ENCODE measurements at places on chromosomes 4 and X. TPM values are rescaled to one million over a fixed set of nuclear protein-coding genes. Genes with fewer than 3 reads are reported as not detected.
A peak's percentile ranks its signal among the peaks of the same experiment; 100 is the strongest.

DNA sequence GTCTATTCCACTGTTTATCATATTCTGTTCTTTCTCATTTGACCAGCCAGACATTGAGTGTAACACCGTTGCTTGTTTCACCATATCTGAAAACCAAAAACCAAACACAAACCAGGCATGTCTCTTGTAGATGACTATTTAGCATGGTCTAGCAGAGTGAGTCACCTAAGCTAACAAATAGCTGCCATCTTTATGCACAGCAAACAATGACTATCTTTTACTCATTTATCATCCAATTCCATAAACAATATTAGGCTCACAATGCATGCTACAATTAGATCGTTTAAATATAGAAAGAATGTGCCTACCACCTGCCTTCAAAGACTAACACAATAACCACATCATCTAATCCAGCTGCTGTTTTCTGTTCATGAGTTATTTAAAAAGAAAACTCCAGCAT, 495.4 kb downstream of the PCDH19 start:
- no peaks in the 10 kb centered on the region for H3K4me1 ChIP-seq
- no peaks in the 10 kb centered on the region for H3K27me3 ChIP-seq
- H3K27ac ChIP-seq: no peak overlapping the region

- no peaks in the 10 kb centered on the region for H3K36me3 ChIP-seq
- H3K4me1 ChIP-seq: no peaks in the 10 kb centered on the region
- H3K4me3 ChIP-seq: no peak overlapping the region
These were observed 55.0 kb downstream of the PRDM5 start for GRCh38 chr4:120867506-120867905.

DNA sequence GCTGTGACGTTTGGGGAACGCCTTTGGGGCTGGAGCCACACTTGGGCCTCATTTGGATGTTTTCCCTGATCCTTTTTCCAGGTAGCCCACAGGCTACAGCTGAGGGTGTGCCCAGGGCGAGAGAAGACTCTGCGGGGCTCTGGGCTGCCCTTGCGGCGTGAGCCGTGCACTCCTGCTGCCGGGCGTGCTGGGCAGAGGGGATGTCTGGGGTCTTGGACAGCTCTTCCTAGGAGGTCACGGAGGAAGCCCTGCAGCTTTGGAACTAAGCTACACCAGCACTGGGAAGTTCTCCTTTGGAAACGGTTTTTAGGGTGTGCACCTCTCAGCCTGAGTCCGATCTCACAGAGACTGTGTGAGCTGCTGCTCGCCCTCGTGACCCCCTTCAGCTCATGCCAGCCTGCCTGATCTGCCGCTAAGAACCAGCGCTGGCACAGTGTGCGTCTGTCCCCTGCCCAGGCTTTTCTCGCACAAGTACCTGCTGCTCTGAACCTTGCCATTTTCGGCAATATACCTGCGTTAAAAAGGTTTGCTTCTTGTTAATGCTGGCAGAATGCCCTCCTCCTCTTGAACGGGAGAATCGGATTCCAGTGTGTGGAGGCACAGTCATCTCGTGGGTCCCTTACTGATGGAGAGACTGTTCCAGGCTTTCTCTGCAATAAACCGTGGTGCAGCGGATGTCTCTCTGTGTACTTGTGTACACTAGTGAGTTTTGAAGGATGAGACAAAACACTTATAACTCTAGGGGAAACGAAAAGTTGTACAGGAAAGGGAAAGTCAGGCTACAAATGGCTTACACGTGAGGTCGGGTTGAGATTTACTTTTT, 14.3 kb downstream of the MSANTD1 start:
- no peaks in the 10 kb centered on the region for H3K4me1 ChIP-seq
- peak; percentile 44 for DNase-seq
- no peaks in the 10 kb centered on the region for H3K36me3 ChIP-seq
- H3K4me3 ChIP-seq: no peak overlapping the region
- no peaks in the 10 kb centered on the region for H3K27me3 ChIP-seq

GRCh38 chr4:76738086-76738931, 159.6 kb downstream of the SOWAHB start:
- H3K36me3 ChIP-seq: no peaks in the 10 kb centered on the region
- peaks cover 50% of the 10 kb centered on the region for H3K4me1 ChIP-seq
- H3K4me3 ChIP-seq: no peak overlapping the region
- peak overlapping the region; percentile 87 for H3K27ac ChIP-seq

DNA sequence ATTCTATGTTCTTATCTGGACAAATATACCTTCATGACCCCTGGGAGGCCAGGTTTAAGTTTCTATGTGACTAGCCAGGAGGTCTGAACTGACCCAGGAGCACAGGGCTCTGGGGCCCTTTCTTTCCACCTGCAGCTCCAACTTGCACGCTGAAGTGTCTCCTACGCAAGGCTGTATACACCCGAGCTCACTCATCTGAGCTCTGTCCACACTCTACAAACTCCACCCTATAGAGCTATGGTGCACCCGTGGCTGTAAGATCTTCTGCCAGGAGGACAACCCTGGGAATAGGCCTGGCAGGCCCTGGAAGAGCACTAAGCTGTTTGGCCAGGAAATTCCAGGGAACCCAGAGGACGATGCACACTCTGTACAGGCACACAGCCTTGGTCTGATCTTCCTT, 60.6 kb upstream of the ATOH1 start:
- no peak for DNase-seq
- H3K27me3 ChIP-seq: no peaks in the 10 kb centered on the region
- H3K36me3 ChIP-seq: no peaks in the 10 kb centered on the region
- no peak overlapping the region for H3K27ac ChIP-seq
- no peak overlapping the region for H3K4me3 ChIP-seq

GRCh38 chr4:99180382-99181070, 36.4 kb upstream of the ADH4 start:
- no peak overlapping the region for H3K4me3 ChIP-seq
- peaks cover 23% of the 10 kb centered on the region for H3K4me1 ChIP-seq
- peak; percentile 79 for DNase-seq
- no peaks in the 10 kb centered on the region for H3K27me3 ChIP-seq
- peak overlapping the region; percentile 52 for H3K27ac ChIP-seq

- H3K36me3 ChIP-seq: no peaks in the 10 kb centered on the region
- H3K4me3 ChIP-seq: no peak overlapping the region
- no peaks in the 10 kb centered on the region for H3K4me1 ChIP-seq
- H3K27me3 ChIP-seq: no peaks in the 10 kb centered on the region
- no peak overlapping the region for H3K27ac ChIP-seq
- no peak for DNase-seq
These were observed 1263.5 kb downstream of the FAM133A start for GRCh38 chrX:94937491-94937890.

DNA sequence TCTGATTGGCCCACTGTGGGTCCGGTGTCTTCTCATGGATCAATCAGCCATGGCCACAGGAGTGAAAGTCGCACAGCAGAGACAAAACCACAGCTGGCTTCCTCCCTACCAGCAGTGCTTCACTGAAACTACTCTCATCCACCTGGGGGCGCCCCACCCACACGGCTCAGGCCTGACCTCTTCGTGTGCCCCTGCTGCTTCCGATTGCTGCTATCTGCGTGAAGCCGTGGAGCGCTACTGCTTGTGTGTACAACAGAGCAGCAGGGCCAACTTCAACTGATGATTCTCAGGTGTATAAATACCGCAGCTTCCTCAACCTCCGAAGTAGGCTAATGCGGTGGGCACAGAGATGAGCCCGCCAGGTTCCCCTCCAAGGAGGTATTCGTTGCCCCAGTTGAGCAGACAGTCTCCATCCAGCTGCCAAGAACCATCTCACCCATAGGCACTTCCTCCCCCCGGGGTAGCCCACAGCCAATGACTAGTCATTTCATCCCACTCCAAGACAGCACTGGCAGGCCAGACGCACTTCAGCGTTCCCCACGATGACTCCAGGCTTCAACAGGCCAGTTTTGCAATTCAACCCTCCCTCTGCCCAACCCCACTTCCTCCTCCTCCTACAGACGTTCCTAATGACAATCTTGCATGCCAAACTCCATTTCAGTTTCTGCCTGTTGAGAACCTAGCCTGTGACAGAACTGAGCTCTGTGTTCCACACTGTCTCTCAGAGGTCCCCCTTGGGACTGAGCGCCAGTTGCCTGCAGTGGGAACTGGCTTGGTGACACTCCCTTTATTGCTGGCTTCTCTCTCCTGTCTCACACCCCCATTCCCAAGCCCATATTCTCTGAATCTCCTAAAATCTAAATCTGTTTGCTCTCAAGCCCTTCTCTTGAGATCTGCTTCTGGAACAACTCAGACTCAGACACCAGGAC, 41.3 kb upstream of the ATP6AP2 start:
- peak; percentile 67 for DNase-seq
- H3K4me3 ChIP-seq: no peak overlapping the region
- no peak overlapping the region for H3K27ac ChIP-seq
- H3K27me3 ChIP-seq: no peaks in the 10 kb centered on the region

DNA sequence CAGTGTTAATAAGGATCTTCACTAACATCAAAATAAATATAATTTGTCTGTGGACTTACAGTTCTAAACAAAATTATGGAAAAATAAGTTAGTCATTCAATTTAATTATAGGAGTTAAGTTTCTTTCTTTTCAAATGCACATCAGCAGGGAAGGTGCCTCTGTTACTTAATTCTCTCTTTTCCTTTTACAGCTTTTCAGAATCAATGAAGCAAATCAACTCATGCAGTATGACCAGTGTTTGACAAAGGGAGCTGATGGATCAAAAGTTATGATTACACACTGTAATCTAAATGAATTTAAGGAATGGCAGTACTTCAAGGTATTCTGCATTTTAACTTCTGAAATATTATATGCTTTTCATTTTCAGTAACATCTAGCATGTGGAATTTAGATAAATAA, 15.9 kb downstream of the HMGB2 start:
- no peak overlapping the region for H3K27ac ChIP-seq
- H3K4me1 ChIP-seq: no peaks in the 10 kb centered on the region
- H3K4me3 ChIP-seq: no peak overlapping the region
- peaks cover 4% of the 10 kb centered on the region for H3K36me3 ChIP-seq
- H3K27me3 ChIP-seq: no peaks in the 10 kb centered on the region

- no peaks in the 10 kb centered on the region for H3K4me1 ChIP-seq
- H3K36me3 ChIP-seq: no peaks in the 10 kb centered on the region
- no peak overlapping the region for H3K27ac ChIP-seq
- no peak for DNase-seq
These were observed 224.1 kb upstream of the FGF16 start for GRCh38 chrX:77223046-77223445.

- H3K36me3 ChIP-seq: no peaks in the 10 kb centered on the region
- H3K4me3 ChIP-seq: no peak overlapping the region
- H3K27me3 ChIP-seq: no peaks in the 10 kb centered on the region
- H3K4me1 ChIP-seq: peaks cover 5% of the 10 kb centered on the region
- no peak for DNase-seq
These were observed 207.1 kb downstream of the PPP3CA start for GRCh38 chr4:101140228-101140627.

GRCh38 chr4:87977521-87978278, 2.2 kb downstream of the SPP1 start:
- DNase-seq: no peak
- H3K36me3 ChIP-seq: no peaks in the 10 kb centered on the region
- peaks cover 4% of the 10 kb centered on the region for H3K4me1 ChIP-seq
- no peak overlapping the region for H3K4me3 ChIP-seq
- no peak overlapping the region for H3K27ac ChIP-seq

DNA sequence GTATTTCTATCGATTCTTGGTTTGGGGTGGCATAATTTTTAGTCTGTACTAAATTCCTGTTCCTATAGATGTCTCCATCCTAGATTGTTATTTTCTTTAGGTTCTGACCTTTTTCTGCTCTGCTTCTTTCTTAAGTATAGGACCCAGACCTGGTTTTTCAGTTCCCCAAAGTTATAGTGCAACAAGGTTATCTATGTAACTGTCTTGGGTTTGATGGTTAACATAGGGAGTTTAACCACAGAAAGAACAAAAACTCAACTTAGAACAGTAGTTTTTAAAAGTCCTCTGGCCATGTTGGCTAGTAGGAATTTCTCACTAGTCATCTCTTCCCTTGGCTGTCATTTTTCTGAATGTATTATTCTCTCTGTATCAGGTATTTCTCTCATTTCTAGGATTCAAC, 38.8 kb upstream of the MAD2L1 start:
- no peak overlapping the region for H3K4me3 ChIP-seq
- DNase-seq: no peak
- no peaks in the 10 kb centered on the region for H3K36me3 ChIP-seq
- no peaks in the 10 kb centered on the region for H3K4me1 ChIP-seq
- H3K27me3 ChIP-seq: no peaks in the 10 kb centered on the region
- no peak overlapping the region for H3K27ac ChIP-seq

- H3K4me3 ChIP-seq: no peak overlapping the region
- H3K36me3 ChIP-seq: no peaks in the 10 kb centered on the region
- DNase-seq: peak; percentile 50
- H3K27ac ChIP-seq: no peak overlapping the region
- H3K27me3 ChIP-seq: no peaks in the 10 kb centered on the region
- no peaks in the 10 kb centered on the region for H3K4me1 ChIP-seq
These were observed 113.3 kb downstream of the EFNB1 start for GRCh38 chrX:68942104-68942503.

DNA sequence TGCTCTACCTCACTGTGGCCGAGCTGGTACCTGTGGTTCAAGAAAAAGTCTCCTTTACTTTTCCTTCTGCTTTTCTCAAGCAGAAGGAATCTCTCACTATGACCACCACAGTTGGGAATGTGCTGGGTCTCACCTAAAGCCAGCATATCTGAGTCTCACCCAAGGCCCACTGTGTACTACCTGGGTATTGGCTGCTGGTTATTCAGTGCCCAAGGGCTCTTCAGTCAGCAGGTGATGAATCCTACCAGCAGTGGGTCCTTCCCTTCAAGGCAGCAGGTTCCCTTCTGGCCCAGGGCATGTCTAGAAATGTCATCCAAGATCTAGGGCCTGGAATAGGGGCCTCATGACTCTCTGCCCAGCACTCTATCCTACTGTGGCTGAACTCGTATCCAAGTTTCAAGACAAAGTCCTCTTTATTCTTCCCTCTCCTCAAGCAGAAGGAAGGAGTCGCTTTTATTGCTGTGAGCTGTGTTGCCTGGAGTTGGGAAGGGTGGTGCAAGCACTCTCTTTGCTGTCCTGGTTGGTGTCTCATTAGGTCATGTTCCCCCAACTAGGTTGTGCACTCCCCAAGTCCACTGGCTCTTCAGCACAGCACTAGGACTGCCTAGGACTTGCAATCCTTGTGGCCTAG, 6.1 kb downstream of the CXCL10 start:
- DNase-seq: no peak
- H3K4me1 ChIP-seq: peaks cover 3% of the 10 kb centered on the region
- H3K27me3 ChIP-seq: no peaks in the 10 kb centered on the region
- no peak overlapping the region for H3K4me3 ChIP-seq
- no peak overlapping the region for H3K27ac ChIP-seq

- no peaks in the 10 kb centered on the region for H3K27me3 ChIP-seq
- no peak overlapping the region for H3K27ac ChIP-seq
- H3K36me3 ChIP-seq: no peaks in the 10 kb centered on the region
- H3K4me3 ChIP-seq: no peak overlapping the region
These were observed 457.6 kb downstream of the KCTD8 start for GRCh38 chr4:43990963-43991362.

- DNase-seq: peak; percentile 91
- H3K36me3 ChIP-seq: no peaks in the 10 kb centered on the region
- no peaks in the 10 kb centered on the region for H3K27me3 ChIP-seq
- peak within 1 kb of the TSS; percentile 88 for H3K27ac ChIP-seq
- peak within 1 kb of the TSS; percentile 75 for H3K4me3 ChIP-seq
These were observed at the start of gene CASP6 for GRCh38 chr4:109702950-109703663. Gene CASP6 (minus strand): TSS chr4:109703445. CDS start chr4:109703395, 50 bp downstream.

GRCh38 chr4:41175794-41176193, 38.5 kb downstream of the APBB2 start:
- DNase-seq: no peak
- H3K4me3 ChIP-seq: no peak overlapping the region
- H3K36me3 ChIP-seq: no peaks in the 10 kb centered on the region
- H3K27ac ChIP-seq: peak overlapping the region; percentile 39

MSL3 gene
- polyA plus RNA-seq: 22.2 TPM

MAGEB10 gene
- polyA plus RNA-seq: not detected

SSX1 gene
- polyA plus RNA-seq: not detected

FAM47A gene
- polyA plus RNA-seq: not detected

CT83 gene
- not detected for polyA plus RNA-seq

TMEM271 gene
- polyA plus RNA-seq: 0.06 TPM

TLR7 gene
- 2.3 TPM for polyA plus RNA-seq

BMX gene
- polyA plus RNA-seq: 4.8 TPM

STARD8 gene
- polyA plus RNA-seq: 2.4 TPM

All from sigmoid colon (tissue), 7 donors.